ENCODE measurements at places on chromosomes 1 and 21.

DNA sequence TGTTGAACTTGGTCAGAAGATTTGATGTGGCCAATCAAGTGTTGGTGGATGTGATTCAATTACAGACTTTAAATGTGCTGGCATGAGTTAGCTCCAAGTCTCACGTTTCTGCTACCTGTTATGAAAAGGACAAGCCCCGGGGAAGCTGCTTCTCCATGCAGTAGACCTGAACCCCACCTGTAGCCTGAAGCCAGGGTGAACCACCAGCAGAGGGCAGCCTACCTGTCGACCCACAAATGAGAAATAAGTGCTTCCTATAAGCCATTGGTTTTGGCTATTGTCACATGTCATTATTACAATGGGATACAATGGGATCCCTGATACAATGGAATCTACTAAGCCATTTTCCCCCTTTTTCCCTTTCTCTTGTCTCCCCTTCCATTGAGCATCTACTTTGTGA is 230.2 kb downstream of the PRDM2 start:
- no peak for DNase-seq

DNA sequence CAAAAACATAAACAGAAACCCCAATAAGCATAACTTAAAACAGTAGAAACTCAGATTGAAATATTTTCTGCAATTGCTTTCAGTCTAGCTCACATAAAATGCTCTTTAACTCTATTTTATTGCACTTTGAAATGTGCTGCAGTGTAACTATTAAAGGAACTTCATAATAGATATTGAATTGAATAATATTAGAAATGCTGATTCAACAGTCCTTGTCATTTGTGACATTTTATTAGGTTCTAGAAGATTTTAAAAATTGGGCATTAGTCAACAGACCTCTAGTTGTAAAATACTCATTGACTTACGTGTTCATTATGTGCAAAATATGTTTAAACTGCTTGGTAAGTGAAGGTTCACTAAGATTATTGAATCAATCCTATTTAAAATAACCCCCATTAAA is 1422.3 kb downstream of the PLA2G4A start:
- no peak for DNase-seq

GRCh38 chr1:191096405-191096804 is 618.7 kb upstream of the BRINP3 start:
- DNase-seq: no peak

- DNase-seq: no peak
Observed at GRCh38 chr1:169708647-169709046, 2.8 kb downstream of the SELL start.

- no peak for DNase-seq
Observed at GRCh38 chr1:10033359-10033845, 644 bp downstream of the UBE4B start.

GRCh38 chr1:182163821-182164223 is 102.3 kb upstream of the ZNF648 start:
- DNase-seq: no peak

DNA sequence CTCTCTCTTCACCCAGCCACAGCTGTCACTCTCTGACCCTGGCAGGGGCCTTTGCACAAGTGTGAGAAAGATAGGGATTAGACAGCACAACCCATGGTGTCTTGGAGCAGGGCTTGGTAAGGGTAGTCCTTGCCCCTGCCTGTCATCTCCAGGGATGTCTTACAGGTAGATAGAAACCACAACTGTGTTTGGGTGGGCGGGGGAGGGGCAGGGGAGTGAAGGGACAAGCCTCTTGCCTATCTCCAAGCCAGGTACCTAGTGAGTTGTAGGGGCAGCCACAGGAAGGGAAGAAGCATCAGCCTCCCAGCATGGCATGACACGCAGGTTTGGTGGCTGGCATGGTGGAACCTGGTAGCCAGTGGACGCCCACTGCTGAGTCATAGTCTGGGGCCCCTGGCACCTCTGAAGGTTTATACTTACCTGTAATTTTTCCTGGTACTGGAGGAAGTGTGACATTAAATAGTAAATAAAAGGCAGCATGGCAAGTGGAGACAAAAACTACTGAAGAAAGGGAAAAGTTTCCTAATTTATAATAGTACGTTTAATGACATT is 97.5 kb downstream of the CLEC20A start:
- no peak for DNase-seq

DNA sequence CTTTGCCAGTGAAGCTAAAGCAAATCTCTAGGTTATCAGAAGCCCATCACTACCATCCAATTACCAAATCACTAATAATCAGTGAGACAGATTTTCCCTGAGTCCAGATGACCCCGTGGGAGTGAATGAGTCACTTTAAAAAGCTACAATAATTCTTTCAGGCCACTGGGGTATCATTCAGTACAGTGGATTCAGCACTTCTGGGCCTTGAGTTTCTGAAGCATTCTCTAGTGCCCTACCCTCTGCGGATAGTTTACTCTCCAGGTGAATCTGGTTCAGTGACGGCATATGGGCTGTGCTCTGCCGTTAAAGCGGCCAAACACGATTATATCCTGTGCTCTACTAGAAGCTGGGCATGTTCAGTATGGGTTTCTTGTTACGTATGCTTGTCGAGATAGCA is 26.1 kb downstream of the NR5A2 start:
- no peak for DNase-seq

DNA sequence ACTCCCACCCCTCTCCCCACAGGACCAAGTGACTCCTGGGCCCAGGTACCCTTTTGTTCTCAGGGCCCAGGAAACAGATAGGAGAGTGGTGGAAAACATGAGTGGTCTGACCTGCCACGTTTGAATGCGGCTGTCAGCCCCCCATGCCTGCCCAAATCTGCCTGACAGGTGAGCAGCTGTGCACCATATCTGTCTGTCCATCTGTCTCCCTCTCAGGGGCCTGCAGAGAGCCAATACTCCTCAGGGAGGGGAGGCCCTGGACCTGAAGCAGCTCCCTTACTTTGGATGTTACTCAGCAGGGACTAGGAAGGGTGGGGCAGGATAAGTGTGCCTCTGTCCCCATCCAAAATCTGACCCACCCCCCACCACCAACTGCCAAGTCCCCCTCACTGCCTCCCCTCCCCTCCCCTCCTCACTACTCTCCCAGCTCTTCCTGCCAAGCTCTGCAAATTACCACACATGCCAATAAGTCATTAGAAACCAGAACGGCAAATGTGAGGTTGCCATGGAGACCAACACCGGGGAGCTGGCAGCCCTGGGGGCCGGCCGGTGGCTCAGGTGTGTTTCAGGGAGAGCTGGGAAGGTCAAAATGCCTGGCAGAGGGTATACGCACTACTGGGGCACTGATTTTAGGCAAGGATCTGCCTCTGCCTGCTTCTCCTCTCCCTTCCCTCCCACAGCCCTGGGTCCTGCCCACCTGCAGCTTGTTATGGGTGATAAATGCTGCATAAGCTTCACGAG is 11.5 kb downstream of the LRRN2 start:
- DNase-seq: no peak

- no peak for DNase-seq
Observed at GRCh38 chr1:119249283-119249682, 108.8 kb upstream of the WARS2 start.

GRCh38 chr1:194929357-194929756 is 1678.9 kb downstream of the KCNT2 start:
- no peak for DNase-seq

GRCh38 chr1:77857552-77857951 is 30.9 kb upstream of the NEXN start:
- no peak for DNase-seq

GRCh38 chr1:180247580-180247979 is 17.5 kb downstream of the LHX4 start:
- no peak for DNase-seq

GRCh38 chr1:184340984-184341383 is 45.8 kb upstream of the C1orf21 start:
- DNase-seq: no peak

- DNase-seq: no peak
Observed at GRCh38 chr1:116711263-116711840, 42.9 kb upstream of the CD2 start.

DNA sequence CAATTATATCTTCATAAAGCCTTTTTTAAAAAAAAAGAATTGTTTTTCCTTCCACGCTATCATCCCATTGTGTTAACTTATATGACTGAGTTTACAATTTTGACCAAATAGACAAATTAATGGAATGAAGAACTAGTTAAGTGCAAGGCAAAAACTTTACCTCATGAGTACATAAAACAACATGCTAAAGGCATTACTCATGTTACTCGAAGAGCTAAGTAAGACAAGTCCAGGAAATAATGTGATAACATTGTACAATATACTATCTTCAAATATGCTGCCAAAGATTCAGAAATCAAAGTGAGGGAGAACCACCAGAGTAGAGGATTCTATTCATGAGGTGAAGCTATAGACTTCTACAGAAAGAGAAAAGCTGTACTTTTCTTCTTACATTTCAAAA is 24.2 kb upstream of the DYNLT5 start:
- DNase-seq: no peak

- DNase-seq: peak; percentile 86
Observed at GRCh38 chr1:225652729-225653462, at the start of gene ENAH. TSS of gene ENAH (minus strand) at chr1:225653123. CDS start at chr1:225652690, 433 bp downstream.

DNA sequence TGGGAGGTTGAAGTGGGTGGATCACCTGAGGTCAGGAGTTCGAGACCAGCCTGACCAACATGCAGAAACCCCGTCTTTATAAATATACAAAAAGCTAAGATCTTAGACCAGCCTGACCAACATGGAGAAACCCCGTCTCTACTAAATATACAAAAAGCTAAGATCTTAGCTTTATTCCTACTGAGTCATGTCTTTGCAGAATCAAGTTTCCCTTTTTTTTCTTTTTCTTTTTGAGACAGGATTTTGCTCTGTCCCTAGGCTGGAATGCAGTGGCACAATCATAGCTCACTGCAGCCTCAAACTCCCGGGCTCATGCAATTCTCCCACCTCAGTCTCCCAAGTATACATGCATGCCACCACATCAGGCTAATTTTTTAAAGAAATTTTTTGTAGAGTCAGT is 21.4 kb downstream of the KDM5B start:
- DNase-seq: no peak

GRCh38 chr1:202349206-202349928 is 868 bp downstream of the PPP1R12B start:
- no peak for DNase-seq
